ENCODE measurements at places on chromosomes 2 and 18.

- DNase-seq = no peak
Measured at GRCh38 chr2:173955004-173955403, 10.2 kb downstream of the SP3 start.

DNA sequence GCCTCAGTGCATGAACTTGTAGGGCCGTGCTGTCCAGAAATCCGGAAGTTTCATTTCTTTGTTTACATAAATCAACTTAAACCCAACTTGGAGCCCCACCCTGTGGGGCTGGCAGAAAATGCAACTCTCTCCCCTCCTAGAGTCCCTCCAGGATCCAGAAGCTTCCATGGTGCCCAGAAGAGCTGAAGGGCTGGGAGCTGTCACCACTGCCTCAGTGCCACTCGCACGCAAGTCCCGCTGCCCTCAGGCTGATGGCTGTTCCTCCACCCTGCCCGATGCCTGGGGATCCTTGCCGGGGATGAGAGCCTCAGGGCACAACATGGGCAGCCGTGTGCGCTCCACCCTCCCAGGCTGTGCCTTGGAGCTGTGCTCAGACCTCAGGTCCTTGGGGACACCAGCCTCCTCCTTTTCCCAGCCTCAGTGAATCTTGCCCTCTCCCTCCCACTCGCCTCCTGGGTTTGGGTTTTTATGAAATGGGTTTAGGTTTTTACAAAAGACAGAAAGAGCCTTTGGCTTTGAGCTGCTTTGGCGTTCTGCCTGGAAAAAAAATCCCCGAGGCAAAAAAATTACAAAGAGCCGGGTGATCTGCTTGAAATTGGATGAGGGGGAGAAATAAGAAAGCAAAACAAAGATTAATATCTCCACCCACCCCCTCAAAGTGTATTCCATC, 155.2 kb downstream of the TWIST2 start:
- peak; percentile 5 for DNase-seq

- no peak for DNase-seq
Measured at GRCh38 chr2:25938345-25938744, 44.0 kb downstream of the KIF3C start.

- DNase-seq = no peak
Measured at GRCh38 chr2:98212092-98213000, 125.4 kb downstream of the VWA3B start.

All from dermis microvascular lymphatic vessel endothelial cell (primary cell).